ENCODE measurements at places on chromosomes 6 and 20.

- DNase-seq, result no peak
Measured at GRCh38 chr20:57155415-57155814, 111.0 kb downstream of the BMP7 start.

GRCh38 chr6:14322841-14323240, 205.3 kb downstream of the CD83 start:
- no peak for DNase-seq

- no peak for DNase-seq
Measured at GRCh38 chr6:53795340-53795701, 516 bp downstream of the LRRC1 start.

- DNase-seq, result no peak
Measured at GRCh38 chr6:55047451-55048044, 126.8 kb upstream of the HCRTR2 start.

GRCh38 chr20:53463101-53463972, 130.3 kb downstream of the ZNF217 start:
- DNase-seq, result no peak

DNA sequence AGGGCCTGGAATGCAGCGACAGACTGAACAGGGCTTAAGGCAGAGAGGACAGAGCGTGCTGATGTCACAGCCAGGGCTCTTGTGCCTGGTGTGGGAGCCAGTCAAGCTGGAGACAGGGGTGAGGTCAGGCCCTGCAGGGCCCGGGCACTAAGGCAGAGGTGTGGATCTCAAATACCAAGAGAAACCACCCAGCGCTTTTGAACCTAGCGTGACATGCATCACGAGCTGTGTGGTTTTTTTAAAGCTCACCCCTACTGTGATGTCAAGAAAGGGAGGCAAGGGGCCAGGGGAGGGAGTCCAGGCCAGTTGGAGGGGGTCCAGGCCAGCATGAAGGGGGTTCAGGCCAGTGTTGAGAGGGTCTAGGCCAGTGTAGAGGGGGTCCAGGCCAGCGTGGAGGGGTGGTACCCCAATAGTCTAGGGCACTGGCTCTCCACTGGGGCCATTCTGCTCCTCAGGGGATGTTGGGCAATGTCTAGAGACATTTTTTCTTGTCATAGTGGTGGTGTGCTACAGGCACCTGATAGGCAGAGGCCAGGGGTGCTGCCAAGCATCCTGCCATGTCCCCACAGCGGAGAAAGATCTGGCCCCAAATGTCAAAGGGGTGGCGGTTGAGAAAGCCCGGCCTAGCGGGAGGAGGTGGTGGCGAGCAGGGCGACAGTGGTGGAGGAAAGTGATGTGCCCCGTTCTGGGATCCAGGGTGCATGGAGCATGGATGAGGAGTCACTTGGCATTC, 42.6 kb downstream of the RBM38 start:
- no peak for DNase-seq

GRCh38 chr6:25035512-25036435, 100.0 kb upstream of the RIPOR2 start:
- no peak for DNase-seq

DNA sequence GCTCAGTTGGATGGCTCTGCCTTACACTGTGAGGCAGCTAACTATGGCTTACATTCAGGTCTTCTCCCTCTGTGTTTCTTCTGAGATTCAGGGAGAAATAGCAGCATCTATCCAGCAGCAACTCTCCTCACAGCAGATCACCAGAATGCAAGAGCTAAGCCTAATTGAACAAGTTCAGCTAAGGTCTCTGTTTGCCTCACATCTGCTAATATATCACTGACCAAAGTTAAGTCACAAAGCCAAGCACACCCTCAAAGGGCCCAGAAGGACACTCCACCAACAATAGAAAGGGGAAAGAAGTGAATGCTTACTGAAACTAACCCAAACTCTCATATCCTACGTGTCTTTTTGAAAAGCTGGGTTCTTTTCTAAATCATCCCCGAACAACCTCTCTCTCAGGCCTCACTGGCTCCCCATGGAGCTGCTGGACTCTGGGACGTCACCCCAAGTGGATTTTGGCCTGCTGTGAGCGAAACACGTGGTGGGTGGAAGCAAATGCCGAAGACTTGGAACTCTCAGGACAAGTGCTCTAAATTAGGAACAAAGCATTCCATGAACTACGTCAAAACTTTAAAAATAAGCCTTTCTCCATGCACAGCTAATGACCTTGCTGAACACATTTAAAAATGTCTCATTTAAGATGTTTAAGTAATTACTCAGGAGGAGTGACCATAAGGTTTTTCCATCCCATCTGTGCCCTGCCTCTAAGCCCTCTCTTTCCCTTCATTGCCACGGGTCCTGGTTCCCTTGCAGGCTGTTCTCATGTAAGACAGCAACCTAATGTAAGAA, 167.5 kb upstream of the PLCB4 start:
- no peak for DNase-seq
